Calu3 (cell line): ENCODE measurements at places on chromosomes 1 and 21. TPM values are rescaled to one million over a fixed set of nuclear protein-coding genes. Genes with fewer than 3 reads are reported as not detected.
A peak's percentile ranks its signal among the peaks of the same experiment; 100 is the strongest.

The ZNF695 gene
- 18.2 and 19.6 TPM in 2 replicates for total RNA-seq

- no peak overlapping the region for H3K4me3 ChIP-seq
- no peak overlapping the region for H3K27ac ChIP-seq
- no peaks in the 10 kb centered on the region for H3K36me3 ChIP-seq
- no peak for DNase-seq
- H3K27me3 ChIP-seq = peaks cover 75% of the 10 kb centered on the region
Measured at GRCh38 chr1:37394574-37395464, 79.6 kb upstream of the ZC3H12A start.

DNA sequence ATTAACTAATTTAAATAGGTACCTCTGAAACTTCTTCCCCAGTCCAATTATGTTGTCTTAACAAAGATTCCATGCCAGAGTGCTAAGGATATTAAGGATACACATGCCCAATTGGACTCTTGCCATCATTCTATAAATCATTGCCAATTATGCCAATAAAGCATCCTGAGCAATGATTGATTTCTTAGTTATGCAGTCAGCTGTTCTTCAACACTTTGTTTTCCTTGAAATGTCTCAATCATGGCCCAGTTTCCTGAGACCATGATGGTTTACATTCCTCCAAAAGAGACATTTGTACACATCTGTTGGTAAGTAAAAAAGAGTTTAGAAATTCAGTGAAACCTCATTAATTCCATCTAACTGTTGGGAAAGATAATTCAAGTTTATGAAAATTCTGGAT, 180.4 kb upstream of the PKN2 start:
- no peaks in the 10 kb centered on the region for H3K27me3 ChIP-seq
- no peak overlapping the region for H3K4me3 ChIP-seq
- H3K27ac ChIP-seq = no peak overlapping the region
- no peaks in the 10 kb centered on the region for H3K4me1 ChIP-seq
- no peaks in the 10 kb centered on the region for H3K36me3 ChIP-seq

GRCh38 chr21:17231124-17231523, 281.7 kb upstream of the CXADR start:
- no peak overlapping the region for H3K27ac ChIP-seq
- no peaks in the 10 kb centered on the region for H3K27me3 ChIP-seq

- peaks cover 24% of the 10 kb centered on the region for H3K36me3 ChIP-seq
- no peak overlapping the region for H3K4me3 ChIP-seq
- no peak for DNase-seq
- peaks cover 26% of the 10 kb centered on the region for H3K4me1 ChIP-seq
Measured at GRCh38 chr1:183568176-183569021, 21.9 kb downstream of the NCF2 start.

GRCh38 chr1:2270260-2271100, 42.4 kb downstream of the SKI start:
- H3K36me3 ChIP-seq = no peaks in the 10 kb centered on the region
- DNase-seq = no peak
- H3K27ac ChIP-seq = no peak overlapping the region

DNA sequence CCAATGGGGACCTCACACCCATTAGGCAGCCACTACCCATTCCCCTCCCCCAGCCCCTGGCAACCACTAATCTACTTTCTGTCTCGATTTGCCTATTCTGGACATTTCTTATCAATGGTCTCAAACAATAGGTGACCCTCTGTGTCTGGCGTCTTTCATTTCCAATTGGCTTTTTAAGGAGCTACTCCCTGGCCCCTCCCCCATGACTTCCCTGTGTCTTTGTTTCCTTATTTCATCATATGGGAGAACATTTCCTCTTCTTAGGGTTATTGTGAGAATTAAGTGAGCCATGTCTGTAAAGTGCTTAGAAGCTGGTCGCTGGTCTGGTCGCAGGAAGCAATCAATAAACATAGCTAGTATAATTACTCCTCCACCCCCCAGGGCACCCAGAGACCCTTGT, 80.9 kb downstream of the SPSB1 start:
- H3K27ac ChIP-seq = no peak overlapping the region
- no peaks in the 10 kb centered on the region for H3K36me3 ChIP-seq
- H3K4me1 ChIP-seq = no peaks in the 10 kb centered on the region
- no peak for DNase-seq

The ALPL gene
- total RNA-seq = 0.31 and 0.93 TPM in 2 replicates

The S100A9 gene
- 5.0 and 10.6 TPM in 2 replicates for total RNA-seq

DNA sequence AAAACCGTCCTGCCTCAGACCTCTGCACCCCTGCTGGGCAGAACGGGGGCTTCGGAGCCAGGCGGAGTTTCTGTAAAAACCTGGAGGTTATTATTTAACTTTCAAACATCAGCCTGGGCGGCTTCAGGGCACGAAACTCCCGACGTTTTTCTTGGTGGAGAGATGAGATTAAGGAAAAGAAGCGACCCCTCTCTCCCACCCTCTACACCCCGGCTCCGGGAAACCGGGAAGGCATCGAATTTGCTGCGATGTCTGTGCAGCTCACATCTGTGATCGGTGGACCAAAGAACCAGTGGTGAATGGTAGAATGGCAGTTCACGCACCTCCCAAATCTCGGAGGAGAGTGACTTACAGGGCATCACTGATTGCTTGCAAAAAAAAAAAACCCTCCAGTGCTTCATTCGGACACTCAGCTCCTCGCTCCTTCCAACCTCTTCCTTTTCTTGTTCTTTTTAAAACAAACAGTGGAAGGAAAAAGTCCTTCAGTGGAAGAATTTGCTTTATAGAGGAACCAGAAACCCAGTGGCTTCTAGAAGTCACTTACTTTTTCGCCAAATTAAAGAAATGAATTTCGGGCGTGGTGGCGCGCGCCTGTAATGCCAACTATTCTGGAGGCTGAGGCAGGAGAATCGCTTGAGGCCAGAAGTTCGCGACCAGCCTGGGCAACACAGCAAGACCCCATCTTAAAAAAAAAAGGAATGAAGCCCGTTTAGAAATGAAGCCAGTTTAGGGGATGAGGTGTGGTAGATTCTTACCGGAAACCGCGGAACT, 884 bp downstream of the PHACTR4 start:
- peak overlapping the region; percentile 88 for H3K27ac ChIP-seq
- no peak for DNase-seq
- no peaks in the 10 kb centered on the region for H3K27me3 ChIP-seq
- peaks cover 30% of the 10 kb centered on the region for H3K4me1 ChIP-seq
- H3K4me3 ChIP-seq = peak overlapping the region; percentile 90

The MYOM3 gene
- 0.42 and 1.0 TPM in 2 replicates for total RNA-seq

GRCh38 chr1:12594966-12595756, 22.8 kb downstream of the DHRS3 start:
- no peaks in the 10 kb centered on the region for H3K27me3 ChIP-seq
- peaks cover 96% of the 10 kb centered on the region for H3K36me3 ChIP-seq
- peaks cover 62% of the 10 kb centered on the region for H3K4me1 ChIP-seq
- peak; percentile 76 for DNase-seq
- H3K4me3 ChIP-seq = peak overlapping the region; percentile 59

- H3K27ac ChIP-seq = peak within 1 kb of the TSS; percentile 53
- peaks cover 9% of the 10 kb centered on the region for H3K36me3 ChIP-seq
- no peaks in the 10 kb centered on the region for H3K27me3 ChIP-seq
- DNase-seq = peak; percentile 18
- peaks cover 16% of the 10 kb centered on the region for H3K4me1 ChIP-seq
Measured at GRCh38 chr1:89198491-89199072, at the start of gene GBP4. GBP4 (minus strand) TSS chr1:89198942; CDS start chr1:89198834, 108 bp downstream.

- no peak overlapping the region for H3K4me3 ChIP-seq
- H3K27me3 ChIP-seq = peaks cover 76% of the 10 kb centered on the region
- peak; percentile 95 for DNase-seq
Measured at GRCh38 chr1:205255941-205256780, 28.4 kb downstream of the TMCC2 start.

The DDR2 gene
- total RNA-seq = 0.34 and 0.80 TPM in 2 replicates

- peaks cover 50% of the 10 kb centered on the region for H3K4me1 ChIP-seq
- H3K27me3 ChIP-seq = no peaks in the 10 kb centered on the region
Measured at GRCh38 chr1:27009601-27010197, 3.0 kb downstream of the TENT5B start.

DNA sequence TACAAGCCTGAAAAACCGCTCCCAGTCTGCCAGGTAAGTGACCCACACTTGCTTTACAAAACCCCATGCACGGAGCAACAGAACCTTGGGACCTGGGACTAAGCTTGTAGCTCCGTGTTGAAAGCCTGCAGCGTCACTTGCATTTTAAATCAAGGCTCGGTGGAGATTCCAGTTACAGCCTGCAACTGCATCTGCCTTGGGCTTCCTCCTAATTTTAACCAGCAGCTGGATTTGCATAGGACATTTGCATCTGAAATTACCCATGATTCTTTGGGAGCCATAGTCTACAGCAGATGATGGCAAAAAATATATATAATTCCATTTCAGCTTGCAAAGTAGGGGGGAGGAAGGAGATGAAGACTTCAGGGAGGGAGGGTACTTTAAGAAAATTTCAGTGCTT, 62.4 kb upstream of the IGSF21 start:
- H3K4me3 ChIP-seq = no peak overlapping the region
- no peak overlapping the region for H3K27ac ChIP-seq
- no peak for DNase-seq
- peaks cover 64% of the 10 kb centered on the region for H3K27me3 ChIP-seq

- H3K27ac ChIP-seq = no peak overlapping the region
- peaks cover 9% of the 10 kb centered on the region for H3K4me1 ChIP-seq
- no peaks in the 10 kb centered on the region for H3K36me3 ChIP-seq
- H3K27me3 ChIP-seq = no peaks in the 10 kb centered on the region
- no peak overlapping the region for H3K4me3 ChIP-seq
Measured at GRCh38 chr1:225329041-225329440, 98.8 kb downstream of the LBR start.

The CD46 gene
- total RNA-seq = 487 and 635 TPM in 2 replicates

DNA sequence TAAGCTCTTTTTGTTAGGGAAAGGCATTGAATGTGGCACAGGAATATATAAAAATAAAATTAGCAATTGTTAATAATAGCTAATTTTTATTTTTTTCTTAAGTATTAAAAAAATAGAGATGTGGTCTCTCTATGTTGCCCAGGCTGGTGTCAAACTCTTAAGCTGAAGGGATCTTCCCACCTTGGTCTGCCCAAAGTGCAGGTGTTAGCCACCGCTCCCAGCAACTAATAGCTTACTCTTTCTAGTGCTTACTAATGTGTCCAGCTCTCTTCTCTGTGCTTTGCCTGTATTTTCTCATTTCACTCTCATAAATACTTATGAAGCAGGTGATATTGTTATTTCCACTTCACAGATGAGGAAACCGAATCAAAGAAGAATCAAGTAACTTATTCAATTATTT, 13.4 kb upstream of the IL24 start:
- peaks cover 66% of the 10 kb centered on the region for H3K27me3 ChIP-seq
- H3K27ac ChIP-seq = no peak overlapping the region
- no peaks in the 10 kb centered on the region for H3K36me3 ChIP-seq
- H3K4me3 ChIP-seq = no peak overlapping the region

DNA sequence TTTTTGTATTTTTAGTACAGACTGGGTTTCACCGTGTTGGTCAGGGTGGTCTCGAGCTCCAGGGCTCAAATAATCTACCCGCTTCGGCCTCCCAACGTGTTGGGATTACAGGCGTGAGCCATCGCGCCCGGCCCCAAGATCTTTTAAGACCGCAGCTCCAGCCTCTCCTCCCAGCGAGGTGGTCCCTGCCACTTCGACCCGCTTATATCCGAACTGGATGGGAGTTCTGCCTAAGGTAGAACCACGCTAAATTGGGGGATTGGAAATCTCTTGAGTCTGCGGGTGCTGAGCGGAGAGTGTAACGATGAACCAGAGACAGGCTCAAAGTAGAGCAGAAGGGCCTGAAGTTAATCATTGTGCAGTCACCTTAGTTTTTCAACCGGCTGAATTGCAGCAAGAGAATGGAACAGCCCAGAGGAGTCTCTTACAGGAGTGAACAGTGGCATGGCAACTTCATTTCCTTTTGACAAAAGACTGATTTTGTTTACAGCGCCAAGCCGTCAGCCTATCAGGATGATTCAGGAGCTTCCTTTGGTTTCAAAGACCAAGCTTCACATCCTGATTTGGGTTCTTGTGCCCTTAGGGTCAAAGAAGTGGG, 726 bp upstream of the CYB5R1 start:
- H3K27me3 ChIP-seq = peaks cover 17% of the 10 kb centered on the region
- DNase-seq = no peak
- peaks cover 21% of the 10 kb centered on the region for H3K36me3 ChIP-seq
- peak overlapping the region; percentile 79 for H3K4me3 ChIP-seq
- H3K4me1 ChIP-seq = peaks cover 14% of the 10 kb centered on the region

- H3K4me3 ChIP-seq = no peak overlapping the region
- H3K36me3 ChIP-seq = no peaks in the 10 kb centered on the region
- no peak for DNase-seq
Measured at GRCh38 chr1:90557706-90558105, 159.4 kb downstream of the BARHL2 start.

DNA sequence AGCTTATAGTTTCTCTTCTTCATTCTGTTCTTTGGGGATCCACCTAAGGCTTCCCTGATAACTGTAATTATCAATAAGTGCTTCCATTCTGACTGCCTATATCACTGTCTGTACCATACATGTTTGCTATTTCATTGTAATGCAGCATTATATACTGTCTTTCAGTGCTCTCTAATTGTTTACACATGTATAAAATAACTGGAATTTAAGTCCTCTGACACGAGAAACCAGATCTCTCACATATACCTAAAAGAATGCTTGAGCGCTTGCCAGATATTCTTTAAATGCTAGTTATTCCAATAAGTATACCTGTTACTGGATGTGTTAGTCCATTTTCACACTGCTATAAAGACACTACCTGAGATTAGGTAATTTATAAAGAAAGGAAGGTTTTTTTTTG, 34.7 kb downstream of the CELF3 start:
- DNase-seq = no peak
- no peak overlapping the region for H3K4me3 ChIP-seq
- H3K27ac ChIP-seq = peak overlapping the region; percentile 62
- H3K27me3 ChIP-seq = no peaks in the 10 kb centered on the region
- H3K36me3 ChIP-seq = peaks cover 9% of the 10 kb centered on the region
- peaks cover 30% of the 10 kb centered on the region for H3K4me1 ChIP-seq

The C1QB gene
- total RNA-seq = not detected in 2 replicates

The OR10K1 gene
- total RNA-seq = not detected in 2 replicates

- H3K27ac ChIP-seq = no peak overlapping the region
- H3K4me3 ChIP-seq = no peak overlapping the region
- no peaks in the 10 kb centered on the region for H3K4me1 ChIP-seq
- no peaks in the 10 kb centered on the region for H3K36me3 ChIP-seq
- DNase-seq = no peak
- no peaks in the 10 kb centered on the region for H3K27me3 ChIP-seq
Measured at GRCh38 chr1:243763806-243764205, 86.2 kb downstream of the AKT3 start.

- no peaks in the 10 kb centered on the region for H3K36me3 ChIP-seq
- no peak for DNase-seq
- no peaks in the 10 kb centered on the region for H3K27me3 ChIP-seq
- H3K4me3 ChIP-seq = no peak overlapping the region
Measured at GRCh38 chr1:113166473-113166872, 93.5 kb downstream of the LRIG2 start.

- H3K27ac ChIP-seq = no peak overlapping the region
- DNase-seq = no peak
- no peaks in the 10 kb centered on the region for H3K27me3 ChIP-seq
- H3K4me3 ChIP-seq = no peak overlapping the region
Measured at GRCh38 chr21:20301395-20301794, 696.8 kb upstream of the NCAM2 start.
